Lower lobe of right lung (tissue), 2 donors: ENCODE measurements at places on chromosomes 16 and 17. TPM values are rescaled to one million over a fixed set of nuclear protein-coding genes. Genes with fewer than 3 reads are reported as not detected.

GRCh38 chr17:54259476-54259875, 436.7 kb downstream of the KIF2B start:
- no peaks in the 10 kb centered on the region for H3K4me1 ChIP-seq

Gene DPEP3
- 0.18 TPM for total RNA-seq

DNA sequence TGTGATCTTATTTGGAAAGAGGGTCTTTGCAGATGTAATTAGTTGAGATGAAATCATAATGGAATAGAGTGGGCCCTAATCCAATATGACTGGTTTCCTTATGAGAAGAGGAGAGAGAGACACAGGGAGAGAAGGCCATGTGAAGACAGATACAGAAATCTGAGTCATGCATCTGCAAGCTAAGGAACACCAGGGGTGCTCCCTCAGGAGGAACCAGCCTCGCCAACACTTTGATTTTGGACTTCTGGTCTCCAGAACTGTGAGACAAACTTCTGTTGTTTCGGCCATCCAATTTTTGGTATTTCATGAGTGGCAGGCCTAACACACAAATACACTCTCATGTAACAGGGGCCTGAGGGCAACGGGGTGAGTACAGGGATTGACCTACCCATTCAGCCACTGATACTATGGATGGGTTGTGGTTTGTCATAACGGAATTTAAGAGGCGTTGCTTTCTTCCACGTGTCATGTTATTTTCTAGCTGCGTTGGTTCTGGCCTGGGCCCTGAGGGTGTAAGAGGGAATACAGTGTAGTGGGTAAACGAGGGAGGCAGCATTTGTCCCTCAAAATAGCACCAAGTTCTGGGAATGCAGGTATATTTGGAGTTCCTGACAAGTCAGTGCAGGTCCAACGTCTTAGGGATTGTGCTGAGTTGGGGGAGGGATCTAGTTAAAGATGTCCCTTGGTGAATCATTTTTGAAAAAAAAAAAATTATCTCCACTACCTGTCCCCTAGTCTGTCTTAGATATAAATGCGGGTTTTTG, 17.7 kb downstream of the PLCG2 start:
- H3K4me3 ChIP-seq: no peak overlapping the region
- no peak overlapping the region for H3K27ac ChIP-seq
- no peaks in the 10 kb centered on the region for H3K36me3 ChIP-seq
- no peaks in the 10 kb centered on the region for H3K27me3 ChIP-seq

DNA sequence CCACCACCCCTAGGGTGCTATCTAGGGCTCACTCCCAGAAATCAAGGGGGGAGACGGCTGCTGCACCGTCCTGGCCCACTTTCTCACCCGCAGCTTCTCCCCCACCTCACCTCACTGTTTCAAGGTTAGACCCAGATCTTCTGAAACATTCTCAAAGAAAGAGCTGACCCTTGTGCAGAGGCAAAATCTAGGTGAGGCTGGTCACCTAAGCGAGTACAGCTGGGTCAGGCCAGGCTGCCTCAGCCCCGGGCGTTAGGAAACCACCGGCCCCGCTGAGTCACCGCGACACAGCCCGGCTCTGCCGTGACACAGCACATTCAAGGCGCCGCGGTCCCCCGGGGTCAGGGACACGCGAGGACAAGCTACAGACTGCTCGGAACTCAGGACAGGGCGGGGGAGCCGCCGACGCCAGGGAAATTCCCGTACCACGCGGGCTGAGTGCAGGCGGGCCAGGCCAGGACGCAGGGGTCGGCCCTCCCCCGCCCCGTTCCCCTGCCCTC, 27.1 kb downstream of the GNPTG start:
- H3K4me3 ChIP-seq: peak overlapping the region; percentile 61
- peak overlapping the region; percentile 60 for H3K27ac ChIP-seq
- peaks cover 43% of the 10 kb centered on the region for H3K36me3 ChIP-seq
- peaks cover 14% of the 10 kb centered on the region for H3K4me1 ChIP-seq
- peak; percentile 84 for DNase-seq
- no peaks in the 10 kb centered on the region for H3K27me3 ChIP-seq

DNA sequence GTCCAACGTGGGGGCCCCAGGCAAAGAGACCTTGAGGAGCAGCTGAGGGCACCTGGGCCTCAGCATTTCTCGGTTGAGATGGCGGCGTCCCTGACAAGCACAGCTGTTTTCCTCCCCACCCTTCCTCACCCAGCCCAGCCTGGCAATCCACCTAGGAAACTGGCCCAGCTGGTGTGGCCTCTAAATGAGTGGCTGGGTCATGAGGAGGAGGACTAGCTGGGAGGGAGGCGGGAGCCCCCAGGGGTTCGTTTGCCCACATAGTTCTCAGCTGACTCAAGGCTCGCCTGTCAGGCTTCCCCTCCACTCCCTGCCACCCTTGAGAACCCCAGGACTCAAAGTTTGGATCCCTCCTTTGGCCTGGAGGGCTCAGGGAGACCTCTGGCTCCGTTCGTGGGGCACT, 5.9 kb downstream of the RNF222 start:
- no peaks in the 10 kb centered on the region for H3K36me3 ChIP-seq
- DNase-seq: no peak
- no peak overlapping the region for H3K4me3 ChIP-seq
- H3K4me1 ChIP-seq: no peaks in the 10 kb centered on the region
- no peak overlapping the region for H3K27ac ChIP-seq

Gene RASL10B
- 1.9 TPM for total RNA-seq

GRCh38 chr17:76142039-76142584, 1.1 kb upstream of the FOXJ1 start:
- no peak overlapping the region for H3K4me3 ChIP-seq
- H3K36me3 ChIP-seq: no peaks in the 10 kb centered on the region
- no peak overlapping the region for H3K27ac ChIP-seq

DNA sequence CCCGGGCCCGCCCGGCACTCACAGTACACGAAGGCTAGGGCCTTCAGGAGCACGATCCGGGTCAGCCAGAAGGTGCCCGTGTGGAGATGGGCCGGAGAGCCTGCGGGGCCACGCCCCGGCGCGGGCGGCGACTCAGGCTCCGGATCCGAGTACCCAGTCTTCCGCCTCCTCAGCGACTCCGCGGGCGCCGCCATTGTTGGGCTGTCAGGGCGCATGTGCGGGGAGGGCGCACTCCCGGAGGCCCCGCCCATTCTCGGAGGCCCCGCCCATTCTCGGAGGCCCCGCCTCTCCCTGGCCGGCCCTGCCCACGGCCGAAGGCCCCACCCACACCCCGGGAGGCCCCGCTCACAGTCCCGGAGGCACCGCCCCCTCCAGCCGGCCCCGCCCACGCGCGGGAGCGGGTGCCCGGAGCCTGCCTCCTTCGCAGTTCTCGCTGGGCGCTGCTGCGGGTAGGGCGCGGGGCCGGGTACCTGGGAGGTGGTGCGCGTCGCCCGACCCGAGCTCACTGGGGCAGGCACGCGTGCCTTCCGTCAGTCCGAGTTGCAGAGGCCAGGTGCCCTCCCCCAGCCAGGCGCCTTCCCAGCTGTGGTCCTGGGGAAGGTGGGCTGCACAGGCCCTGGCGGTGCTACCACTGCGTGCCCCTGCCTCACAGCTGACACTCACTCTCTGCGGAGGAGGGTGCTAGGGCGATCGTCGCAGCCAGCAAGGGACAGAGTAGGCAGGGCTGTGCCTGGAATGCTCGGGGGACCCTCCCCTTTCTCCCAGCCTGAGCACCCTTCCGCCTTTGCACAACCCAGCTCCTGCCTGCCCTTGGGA, at the start of gene LMF1:
Gene LMF1, minus strand, starts transcription at position 219 of the 816 bp plus-strand sequence. Its CDS starts 4 bp downstream, at position 215.
- no peaks in the 10 kb centered on the region for H3K27me3 ChIP-seq
- H3K36me3 ChIP-seq: peaks cover 4% of the 10 kb centered on the region
- H3K4me3 ChIP-seq: peak within 1 kb of the TSS; percentile 99

Gene FSCN2
- 3.3 TPM for total RNA-seq

GRCh38 chr16:2857451-2858244, at the start of gene PRSS22:
Gene PRSS22 (minus strand): TSS chr16:2858170. CDS start chr16:2858104, 66 bp downstream.
- no peaks in the 10 kb centered on the region for H3K4me1 ChIP-seq
- H3K4me3 ChIP-seq: peak within 1 kb of the TSS; percentile 43
- no peaks in the 10 kb centered on the region for H3K36me3 ChIP-seq
- peaks cover 21% of the 10 kb centered on the region for H3K27me3 ChIP-seq
- peak within 1 kb of the TSS; percentile 80 for H3K27ac ChIP-seq
- DNase-seq: peak; percentile 81

GRCh38 chr17:40550608-40551007, 14.7 kb downstream of the CCR7 start:
- H3K4me3 ChIP-seq: no peak overlapping the region
- DNase-seq: no peak
- peak overlapping the region; percentile 83 for H3K27ac ChIP-seq
- H3K27me3 ChIP-seq: no peaks in the 10 kb centered on the region
- no peaks in the 10 kb centered on the region for H3K36me3 ChIP-seq

GRCh38 chr16:2739625-2740430, 12.6 kb upstream of the SRRM2 start:
- DNase-seq: peak; percentile 32
- peaks cover 5% of the 10 kb centered on the region for H3K27me3 ChIP-seq

Gene TUBG2
- 16.8 TPM for total RNA-seq

DNA sequence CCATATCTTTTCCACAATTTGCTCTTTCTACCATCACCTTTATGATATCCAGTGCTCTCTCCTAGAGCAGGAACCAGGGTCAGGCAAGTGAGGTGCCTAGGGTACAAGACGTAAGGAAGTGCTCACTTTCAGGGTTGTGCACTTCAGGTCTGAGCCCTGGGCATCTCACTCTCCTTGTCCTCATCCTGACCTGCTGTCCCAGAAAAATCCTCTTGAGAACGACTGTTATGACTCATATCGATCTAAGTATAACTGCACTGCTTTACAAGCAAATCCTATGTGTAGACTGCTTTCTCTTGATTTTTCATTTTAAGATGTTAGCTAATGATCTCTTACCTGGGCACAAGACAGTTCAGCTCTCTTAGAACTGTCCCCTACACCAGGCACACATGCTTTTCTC, 100.1 kb downstream of the TMEM100 start:
- H3K4me1 ChIP-seq: peaks cover 23% of the 10 kb centered on the region
- no peak overlapping the region for H3K4me3 ChIP-seq
- H3K36me3 ChIP-seq: no peaks in the 10 kb centered on the region

DNA sequence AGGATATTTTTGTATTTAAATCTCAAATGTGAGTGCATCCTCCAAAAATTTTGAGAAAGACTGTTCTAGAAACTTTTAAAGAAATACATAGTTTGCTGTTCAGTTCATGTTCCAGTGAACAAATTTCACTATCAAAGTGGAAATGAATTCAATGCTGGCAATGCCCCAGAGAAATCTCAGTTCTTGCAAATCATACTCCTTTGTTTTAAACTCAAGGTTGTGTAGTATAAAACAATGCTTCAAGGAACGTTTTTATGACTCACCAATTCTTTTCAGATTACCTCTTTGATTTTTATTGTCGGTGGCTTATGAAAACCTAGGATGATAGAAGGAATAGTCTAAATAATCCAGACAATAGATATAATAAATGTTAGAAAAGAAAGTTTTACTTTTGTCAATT, 17.6 kb downstream of the LPCAT2 start:
- no peak for DNase-seq
- no peak overlapping the region for H3K4me3 ChIP-seq
- peaks cover 21% of the 10 kb centered on the region for H3K36me3 ChIP-seq
- H3K27ac ChIP-seq: no peak overlapping the region

GRCh38 chr16:87414251-87414680, 22.1 kb downstream of the MAP1LC3B start:
- H3K36me3 ChIP-seq: peaks cover 99% of the 10 kb centered on the region
- no peaks in the 10 kb centered on the region for H3K4me1 ChIP-seq
- DNase-seq: no peak
- no peak overlapping the region for H3K27ac ChIP-seq
- H3K4me3 ChIP-seq: no peak overlapping the region

- H3K4me3 ChIP-seq: no peak overlapping the region
- no peaks in the 10 kb centered on the region for H3K36me3 ChIP-seq
Observed at GRCh38 chr16:86470964-86471363, 39.4 kb upstream of the FOXF1 start.

Gene TELO2
- total RNA-seq: 27.5 TPM

Gene OMG
- total RNA-seq: 12.4 TPM

DNA sequence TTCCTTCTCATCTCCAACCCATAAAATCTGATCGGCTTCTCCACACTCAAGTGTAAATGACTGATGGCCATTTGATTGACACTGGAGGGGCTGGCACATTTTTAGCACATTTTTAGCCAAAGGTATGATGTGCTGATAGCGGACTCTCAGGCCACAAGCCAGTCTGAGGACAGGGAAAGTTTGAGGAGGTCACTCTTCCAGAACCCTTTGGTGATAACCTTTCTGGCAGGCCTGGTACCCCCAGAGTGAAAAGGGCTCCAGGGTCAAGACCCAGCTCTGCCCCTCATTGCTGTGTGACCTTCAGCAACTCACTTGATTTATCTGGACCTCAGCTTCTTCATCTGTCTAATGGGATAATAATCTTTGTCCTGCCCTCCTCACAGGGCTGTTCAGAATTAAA, 1.7 kb upstream of the NLRC5 start:
- no peak overlapping the region for H3K4me3 ChIP-seq
- peaks cover 53% of the 10 kb centered on the region for H3K4me1 ChIP-seq
- peak overlapping the region; percentile 88 for H3K27ac ChIP-seq
- no peaks in the 10 kb centered on the region for H3K36me3 ChIP-seq
- no peak for DNase-seq
- no peaks in the 10 kb centered on the region for H3K27me3 ChIP-seq

DNA sequence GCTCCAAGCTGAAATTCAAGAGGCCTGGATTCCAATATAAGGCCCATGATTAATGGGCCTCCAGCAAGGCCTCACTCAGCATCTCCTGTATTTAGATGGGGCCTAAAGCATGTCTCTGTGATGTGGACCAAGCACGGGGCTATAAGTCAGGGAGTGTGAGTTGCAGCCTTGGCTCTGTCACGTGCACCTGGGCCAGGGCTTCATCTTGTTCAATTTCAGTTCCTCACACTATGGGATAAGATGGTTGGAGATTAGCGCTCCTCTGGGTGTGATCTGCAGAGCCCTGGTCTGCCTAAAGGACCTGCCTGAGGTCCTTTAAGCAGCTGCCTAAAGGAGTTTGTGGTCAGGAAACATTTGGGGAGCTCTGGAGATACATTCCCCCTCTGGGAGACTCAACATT, 25.2 kb downstream of the KLHL36 start:
- H3K27ac ChIP-seq: no peak overlapping the region
- H3K4me3 ChIP-seq: no peak overlapping the region
- H3K4me1 ChIP-seq: no peaks in the 10 kb centered on the region
- no peaks in the 10 kb centered on the region for H3K36me3 ChIP-seq

Gene CYBA
- total RNA-seq: 371 TPM

Gene TPSG1
- total RNA-seq: 2.9 TPM

DNA sequence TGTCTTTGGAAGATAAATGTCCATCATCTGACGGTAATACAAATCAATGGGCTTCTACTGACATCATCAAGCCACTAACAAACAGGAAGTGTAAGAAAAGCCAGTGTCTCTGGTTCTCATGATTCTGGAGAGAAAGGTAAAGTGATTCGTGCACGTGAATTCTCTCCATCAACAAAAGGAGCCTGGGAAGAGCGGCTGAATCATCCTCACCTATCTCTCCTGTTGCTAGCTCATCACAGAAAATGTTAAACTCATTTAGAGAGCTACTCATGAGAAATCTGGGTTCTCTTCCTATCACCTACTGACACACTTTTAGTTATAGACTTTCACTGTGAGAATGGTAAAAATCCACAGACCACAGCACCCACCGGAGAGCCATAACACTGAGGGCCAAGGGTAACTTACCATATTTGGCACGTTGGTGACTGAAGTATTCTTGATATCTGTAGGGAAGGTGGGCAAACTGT, 70.3 kb downstream of the CREBBP start:
- H3K36me3 ChIP-seq: peaks cover 22% of the 10 kb centered on the region
- no peak overlapping the region for H3K27ac ChIP-seq
- no peak for DNase-seq
- H3K4me1 ChIP-seq: peaks cover 31% of the 10 kb centered on the region
